Activated CD4-positive, alpha-beta T cell treated with anti-CD3 and anti-CD28 coated beads for 36 hours (primary cell): ENCODE measurements at places on chromosomes 2 and 18. TPM values are rescaled to one million over a fixed set of nuclear protein-coding genes. Genes with fewer than 3 reads are reported as not detected.

DNA sequence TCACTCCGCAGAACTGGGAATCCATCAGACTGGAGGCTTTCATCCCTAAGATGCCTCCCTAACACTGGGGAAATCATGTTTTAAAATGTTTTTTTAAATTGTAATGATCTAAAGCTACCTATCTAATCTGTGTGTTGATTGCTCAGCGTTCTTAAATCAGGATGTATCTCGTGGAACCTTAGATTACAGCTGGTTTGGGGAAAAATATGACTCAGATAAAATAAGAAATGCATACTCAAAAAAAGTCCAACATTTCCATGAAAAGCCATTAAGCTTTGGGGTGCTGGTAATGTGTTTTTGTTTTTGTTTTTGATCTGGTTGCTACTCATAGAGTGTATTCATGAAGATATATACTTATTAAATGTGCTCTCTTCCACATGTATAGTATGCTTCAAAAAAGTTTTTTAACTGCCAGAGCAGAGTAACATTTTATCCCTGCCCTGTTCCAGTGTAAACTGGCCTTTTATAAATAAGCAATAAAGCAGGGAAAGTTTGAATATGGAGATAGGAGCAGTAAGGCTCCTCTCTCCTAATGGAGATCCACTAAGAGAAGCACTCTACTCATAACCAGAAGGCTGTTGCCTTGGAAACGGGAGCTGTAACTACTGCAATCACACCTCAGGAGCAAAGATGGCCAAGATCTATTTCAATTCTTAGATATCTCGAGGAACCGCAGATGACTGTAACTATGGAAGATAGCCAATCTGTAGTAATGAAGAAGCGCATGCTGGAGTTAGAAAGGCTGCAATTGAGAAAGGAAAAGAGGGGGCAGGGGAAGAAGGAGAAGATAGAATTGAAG is 41.6 kb downstream of the ANKRD44 start:
- DNase-seq: peak; percentile 70
- H3K36me3 ChIP-seq: peaks cover 20% of the 10 kb centered on the region
- H3K27me3 ChIP-seq: no peaks in the 10 kb centered on the region
- peak overlapping the region; percentile 44 for H3K4me3 ChIP-seq
- peak overlapping the region; percentile 91 for H3K27ac ChIP-seq
- peaks cover 89% of the 10 kb centered on the region for H3K4me1 ChIP-seq

DNA sequence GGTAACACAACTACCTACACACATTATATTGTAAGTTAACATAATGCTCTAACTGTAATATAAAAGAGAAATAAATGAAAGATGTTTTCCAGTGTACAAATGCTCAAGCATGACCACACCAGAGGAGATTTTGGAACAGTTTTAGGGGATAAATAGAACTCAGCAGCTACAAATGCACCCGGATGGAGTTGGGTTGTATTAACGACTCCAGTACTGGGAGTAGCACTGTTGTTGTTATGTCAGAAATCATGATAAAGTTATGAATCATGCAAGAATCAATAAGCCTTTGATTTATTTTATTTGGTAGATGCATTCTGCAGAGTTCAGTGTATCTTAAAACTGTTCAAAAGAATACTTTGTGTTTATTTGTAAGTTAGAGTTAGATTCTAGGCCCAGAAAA is 126.9 kb downstream of the MAP3K20 start:
- no peak overlapping the region for H3K27ac ChIP-seq
- no peaks in the 10 kb centered on the region for H3K4me1 ChIP-seq
- H3K27me3 ChIP-seq: no peaks in the 10 kb centered on the region
- no peak for DNase-seq

PXDN gene
- 0.37 TPM for total RNA-seq

DNA sequence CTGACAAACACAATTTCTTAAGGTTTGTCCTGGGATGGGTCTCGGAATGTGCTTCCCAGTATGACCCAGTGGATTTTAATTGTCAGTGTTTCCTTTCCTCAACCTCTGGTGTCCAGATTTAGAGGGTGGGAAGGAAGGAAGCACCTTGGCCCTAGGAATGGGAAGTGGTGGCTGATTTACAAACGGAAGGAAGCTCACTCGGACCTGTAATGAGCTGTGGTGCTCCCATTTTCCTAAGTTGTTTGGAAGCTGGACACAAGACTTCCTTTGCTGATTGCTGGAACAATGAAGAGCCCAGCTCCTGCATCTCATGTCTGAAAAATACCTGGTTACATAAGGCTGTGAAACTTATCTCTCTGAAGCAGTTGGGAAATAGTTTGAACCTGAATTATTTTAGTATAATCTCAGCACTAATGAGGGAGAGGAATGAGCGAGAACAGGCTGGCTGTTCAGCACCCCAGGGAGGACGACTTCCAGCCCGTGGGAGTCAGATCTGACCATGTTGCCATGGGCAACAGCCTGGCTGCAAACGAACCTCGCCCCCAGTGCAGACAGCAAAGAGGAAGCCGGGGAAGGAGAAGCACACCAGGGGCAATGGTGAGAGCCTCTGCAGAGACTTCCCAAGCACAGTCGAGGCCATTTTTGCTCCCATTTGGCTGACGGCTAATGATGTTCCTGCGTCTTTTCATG is 74.4 kb upstream of the ASB18 start:
- no peaks in the 10 kb centered on the region for H3K4me1 ChIP-seq
- no peaks in the 10 kb centered on the region for H3K36me3 ChIP-seq
- no peak overlapping the region for H3K27ac ChIP-seq
- no peak overlapping the region for H3K4me3 ChIP-seq
- no peak for DNase-seq
- no peaks in the 10 kb centered on the region for H3K27me3 ChIP-seq

GRCh38 chr2:34103437-34103836 is 504.3 kb upstream of the FAM98A start:
- no peak for DNase-seq
- H3K4me1 ChIP-seq: no peaks in the 10 kb centered on the region
- no peaks in the 10 kb centered on the region for H3K36me3 ChIP-seq
- H3K27ac ChIP-seq: no peak overlapping the region
- H3K27me3 ChIP-seq: no peaks in the 10 kb centered on the region

DNA sequence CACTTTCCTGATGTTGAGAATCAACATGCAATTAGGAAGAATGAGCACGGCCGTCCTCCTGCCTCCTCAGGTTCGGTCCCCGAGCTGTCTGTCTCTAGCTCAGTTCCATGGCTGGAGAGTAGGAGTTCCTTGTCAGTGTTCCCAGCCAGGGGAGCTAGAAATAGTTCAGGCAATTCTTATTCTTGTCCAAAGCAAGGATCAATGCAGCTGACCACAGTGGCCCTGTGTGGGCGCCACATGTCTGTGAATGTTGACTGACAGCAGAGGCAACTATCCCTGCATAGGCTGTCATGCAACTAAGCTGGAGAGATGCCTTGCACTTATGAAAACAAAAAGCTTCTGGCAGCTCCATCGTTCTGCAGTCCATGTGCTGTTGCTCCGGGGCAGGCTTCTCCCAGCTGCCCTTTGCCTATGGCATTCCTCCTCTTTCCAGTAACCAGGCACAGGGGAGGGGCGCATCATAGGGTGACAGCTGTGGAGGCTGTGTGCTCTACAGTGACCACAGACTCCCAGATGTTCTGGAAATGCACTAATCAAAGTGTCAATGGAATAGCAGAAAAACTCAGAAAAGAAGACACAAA is 58.7 kb downstream of the PDCL3 start:
- DNase-seq: no peak
- no peak overlapping the region for H3K27ac ChIP-seq
- H3K4me3 ChIP-seq: no peak overlapping the region

DSG1 gene
- not detected for total RNA-seq

DNA sequence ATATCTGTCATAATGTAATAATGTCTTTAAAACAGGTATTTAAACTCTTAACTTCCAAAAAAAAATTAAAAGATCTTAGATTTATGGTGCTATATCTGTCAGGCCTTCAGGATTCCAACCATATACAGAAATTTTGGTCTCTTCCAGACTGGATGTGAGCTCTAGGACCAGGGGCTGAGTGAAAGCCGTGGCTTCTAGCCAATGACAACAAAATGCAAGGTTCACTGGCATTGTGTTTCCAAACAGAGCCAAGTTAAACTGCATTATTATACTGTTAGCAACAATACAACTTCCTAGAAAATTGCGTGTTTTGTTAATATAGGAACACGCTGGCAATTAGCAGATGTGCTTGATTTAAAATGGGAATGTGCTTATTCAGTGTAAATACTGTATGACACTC is 809.8 kb upstream of the SOX11 start:
- H3K27me3 ChIP-seq: no peaks in the 10 kb centered on the region
- no peaks in the 10 kb centered on the region for H3K36me3 ChIP-seq
- no peak overlapping the region for H3K4me3 ChIP-seq
- H3K27ac ChIP-seq: no peak overlapping the region

DNA sequence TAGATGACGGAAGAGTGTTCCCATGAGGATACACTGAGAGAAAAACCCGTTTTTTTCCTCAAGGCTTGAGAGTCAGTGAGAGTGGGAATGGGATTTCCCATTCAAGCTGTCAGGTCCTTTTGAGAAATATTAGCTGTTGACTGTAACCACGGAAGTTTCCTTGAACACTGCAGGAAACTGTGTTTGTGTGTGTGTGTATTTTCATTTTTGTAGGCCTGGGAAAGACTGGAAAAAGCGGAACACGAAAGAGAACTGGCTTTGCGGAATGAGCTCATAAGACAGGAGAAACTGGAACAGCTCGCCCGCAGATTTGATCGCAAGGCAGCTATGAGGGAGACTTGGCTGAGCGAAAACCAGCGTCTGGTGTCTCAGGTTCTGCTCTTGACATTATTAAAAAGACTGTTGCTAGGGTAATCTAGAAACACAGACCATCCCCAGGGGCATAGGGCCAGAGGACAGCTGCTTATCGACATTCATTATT is 98.8 kb upstream of the EML6 start:
- peaks cover 1% of the 10 kb centered on the region for H3K4me1 ChIP-seq
- no peak for DNase-seq
- H3K27ac ChIP-seq: no peak overlapping the region
- no peak overlapping the region for H3K4me3 ChIP-seq
- H3K36me3 ChIP-seq: peaks cover 54% of the 10 kb centered on the region

IMP4 gene
- total RNA-seq: 169 TPM

- no peaks in the 10 kb centered on the region for H3K4me1 ChIP-seq
- H3K27me3 ChIP-seq: no peaks in the 10 kb centered on the region
- no peak overlapping the region for H3K27ac ChIP-seq
Observed at GRCh38 chr2:43071599-43072550, 154.5 kb downstream of the ZFP36L2 start.

CD8A gene
- 1.6 TPM for total RNA-seq

DNA sequence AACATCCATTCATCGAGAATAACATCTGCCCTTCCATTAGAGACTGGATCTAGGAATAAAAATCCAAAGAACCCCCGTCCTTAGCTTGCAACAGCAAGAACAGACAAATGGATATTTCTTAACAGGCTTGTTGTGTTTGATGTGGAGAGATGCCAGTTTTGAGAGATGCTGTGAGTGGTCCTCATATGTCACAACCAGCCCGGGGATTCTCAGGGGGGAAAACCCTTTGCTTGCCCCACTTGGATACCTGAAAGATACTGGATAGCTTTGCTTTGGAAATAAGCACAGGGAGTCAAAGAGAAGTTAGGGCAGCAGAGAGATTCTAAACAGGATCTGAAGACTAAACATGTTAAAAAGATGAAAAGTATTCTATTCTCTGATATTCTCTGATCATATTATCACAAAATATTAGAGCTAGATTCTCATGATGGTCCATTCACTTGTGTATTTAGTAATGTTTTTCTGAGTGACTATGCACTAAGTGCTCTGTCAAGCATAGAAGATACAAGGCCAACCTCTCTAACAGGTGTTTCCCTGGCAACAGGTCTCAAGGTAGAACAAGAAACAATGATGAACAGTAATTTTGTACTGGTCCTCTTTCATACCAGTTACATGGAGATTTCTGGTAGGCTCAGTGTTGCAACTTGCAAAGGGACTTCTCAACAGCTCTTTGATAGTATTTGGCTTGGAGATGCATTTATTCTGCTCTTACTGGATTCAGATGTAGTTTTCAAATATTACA is 348.2 kb downstream of the MYCN start:
- no peaks in the 10 kb centered on the region for H3K36me3 ChIP-seq
- no peak for DNase-seq
- H3K4me3 ChIP-seq: no peak overlapping the region
- H3K27ac ChIP-seq: no peak overlapping the region

DNA sequence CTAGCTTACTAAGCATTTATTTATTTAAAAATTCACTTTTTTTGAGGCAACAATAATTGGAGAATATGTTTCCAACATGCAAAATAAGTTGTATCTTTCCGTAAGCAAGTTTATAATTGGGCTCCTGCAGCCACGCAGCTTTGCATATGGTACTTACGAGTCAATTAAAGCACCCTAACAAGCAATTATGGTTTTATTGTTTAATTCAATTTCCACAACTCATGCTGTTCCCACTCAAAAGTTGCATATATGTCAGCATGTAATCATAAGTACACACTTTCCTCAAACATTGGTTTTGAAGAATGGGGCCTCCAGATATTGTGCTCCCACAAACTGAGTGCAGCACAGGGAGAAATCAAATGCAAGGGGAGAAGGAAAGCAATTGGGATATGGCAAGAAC is 585.1 kb upstream of the HNMT start:
- DNase-seq: no peak
- no peak overlapping the region for H3K4me3 ChIP-seq
- no peak overlapping the region for H3K27ac ChIP-seq
- H3K36me3 ChIP-seq: no peaks in the 10 kb centered on the region
- H3K27me3 ChIP-seq: no peaks in the 10 kb centered on the region

MATN3 gene
- total RNA-seq: not detected

- H3K4me1 ChIP-seq: no peaks in the 10 kb centered on the region
- DNase-seq: no peak
- no peak overlapping the region for H3K4me3 ChIP-seq
- H3K27me3 ChIP-seq: peaks cover 3% of the 10 kb centered on the region
Observed at GRCh38 chr2:104290566-104290891, 563.4 kb upstream of the POU3F3 start.

DNA sequence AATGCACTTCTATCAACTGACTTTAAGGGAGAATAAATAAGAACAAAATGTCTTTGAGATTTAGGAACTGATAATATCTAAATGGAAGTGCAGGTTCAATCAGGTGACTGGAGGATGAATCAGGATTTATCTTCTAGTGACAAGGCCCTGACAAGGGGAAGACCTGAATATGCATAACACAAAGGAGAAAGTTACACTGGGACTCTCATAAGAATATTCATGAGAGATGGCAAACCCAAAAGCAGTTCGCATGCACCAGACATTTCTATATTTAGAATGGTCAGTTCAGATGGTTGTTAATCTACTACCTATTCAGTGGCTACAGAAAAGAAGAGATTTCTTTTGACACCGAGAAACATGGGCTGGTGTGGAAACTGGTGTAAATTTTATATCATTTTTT is 1771.3 kb upstream of the LRRTM1 start:
- H3K4me1 ChIP-seq: no peaks in the 10 kb centered on the region
- H3K27ac ChIP-seq: no peak overlapping the region
- DNase-seq: no peak
- no peaks in the 10 kb centered on the region for H3K36me3 ChIP-seq
- H3K4me3 ChIP-seq: no peak overlapping the region
